ENCODE measurements at places on chromosomes 1 and 21. TPM values are rescaled to one million over a fixed set of nuclear protein-coding genes. Genes with fewer than 3 reads are reported as not detected.
A peak's percentile ranks its signal among the peaks of the same experiment; 100 is the strongest.

DNA sequence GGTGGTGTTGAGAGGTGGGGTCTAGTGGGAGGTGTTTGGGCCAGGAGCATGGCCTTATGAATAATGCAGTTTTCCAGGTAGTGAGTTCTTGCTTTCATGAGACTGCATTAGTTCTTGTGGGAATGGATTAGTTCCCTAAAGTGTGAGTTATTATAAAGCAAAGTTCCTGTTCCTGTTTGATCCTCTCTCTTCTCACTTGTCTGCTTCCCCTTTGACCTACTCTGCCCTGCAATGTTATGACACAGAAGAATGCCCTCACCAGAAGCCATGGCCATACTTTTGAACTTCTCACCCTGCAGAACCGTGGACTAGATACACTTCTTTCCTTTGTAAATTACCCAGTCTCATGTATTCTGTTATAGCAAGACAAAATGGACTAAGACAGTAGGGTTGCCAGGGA lies 53.6 kb downstream of the MAP3K7CL start:
- no peak for DNase-seq

DNA sequence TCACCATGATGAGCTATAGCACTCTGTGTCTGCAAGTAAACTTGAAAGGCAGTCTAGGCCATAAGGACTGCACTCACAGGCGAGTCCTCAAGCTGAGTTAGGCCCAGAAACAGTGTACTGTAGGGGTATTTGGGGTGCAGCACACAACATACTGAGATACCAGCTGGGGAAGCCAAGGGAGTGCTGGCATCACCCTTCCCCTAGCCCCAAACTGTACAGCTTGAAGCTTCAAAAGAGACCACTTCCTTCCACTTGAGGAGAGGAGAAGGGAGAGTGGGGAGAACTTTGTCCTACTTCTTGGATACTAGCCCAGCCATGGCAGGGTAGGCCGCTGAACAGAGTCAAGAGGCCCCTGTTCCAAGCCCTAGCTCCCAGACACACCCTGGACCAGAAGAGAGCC lies 24.2 kb upstream of the SNX7 start:
- no peak for DNase-seq

Gene RSPO1
- polyA plus RNA-seq, result 2.4 TPM

- peak; percentile 61 for DNase-seq
Measured at GRCh38 chr1:11664336-11665065, 501 bp downstream of the FBXO6 start.

Gene OR6N1
- not detected for polyA plus RNA-seq

Gene NBPF1
- polyA plus RNA-seq, result 32.1 TPM
